ENCODE measurements at places on chromosomes 2 and 18.

GRCh38 chr2:101135412-101136296 is 15.5 kb downstream of the TBC1D8 start:
- DNase-seq, result no peak

GRCh38 chr2:133378386-133378785 is 189.9 kb downstream of the NCKAP5 start:
- no peak for DNase-seq

GRCh38 chr18:25350489-25351251 is 1.3 kb downstream of the ZNF521 start:
- DNase-seq, result no peak

GRCh38 chr2:90077948-90078347 is 1386.5 kb downstream of the RPIA start:
- DNase-seq, result no peak

- no peak for DNase-seq
These were observed 39.2 kb upstream of the DARS1 start for GRCh38 chr2:136024616-136025015.

DNA sequence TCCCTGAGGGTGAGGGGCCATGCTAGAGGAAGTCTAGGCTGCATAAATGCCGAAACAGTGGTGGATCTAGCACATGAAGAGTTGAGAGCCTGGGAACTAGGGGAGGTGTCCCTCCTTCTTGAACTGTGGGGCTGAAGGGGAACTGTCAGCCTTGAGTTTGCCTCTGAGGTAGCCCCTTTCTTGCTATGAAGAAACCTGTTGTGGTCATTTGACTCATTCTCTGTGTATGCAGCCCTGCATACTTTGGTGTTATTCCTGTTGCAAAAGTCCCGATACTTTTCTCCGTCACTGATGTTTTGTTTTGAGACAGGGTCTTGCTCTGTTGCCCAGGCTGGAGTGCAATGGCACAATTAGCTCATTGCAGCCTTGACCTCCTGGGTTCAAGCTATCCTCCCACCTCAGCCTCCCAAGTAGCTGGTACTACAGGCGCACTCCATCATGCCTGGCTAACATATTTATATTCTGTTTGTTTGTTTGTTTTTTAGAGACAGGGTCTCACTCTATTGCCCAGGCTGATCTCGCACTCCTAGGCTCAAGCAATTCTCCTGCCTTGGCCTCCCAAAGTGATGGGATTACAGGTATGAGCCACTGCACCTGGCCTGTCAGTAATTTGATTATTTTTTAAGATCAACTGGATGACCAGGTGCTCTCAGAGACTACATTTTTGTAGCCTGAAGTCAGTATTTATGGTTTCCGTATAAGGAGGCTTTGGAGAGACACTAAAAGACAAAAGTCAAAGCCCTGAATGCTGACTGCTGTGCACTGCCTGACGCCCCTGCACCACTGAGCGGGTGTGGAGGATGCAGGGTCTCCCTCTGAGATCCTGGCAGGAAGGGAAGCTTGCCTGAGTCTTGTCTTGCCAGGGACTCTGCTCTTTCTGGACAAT is 126.0 kb upstream of the MSH6 start:
- DNase-seq, result no peak

- no peak for DNase-seq
These were observed 26.0 kb upstream of the LAPTM4A start for GRCh38 chr2:20077411-20077940.

DNA sequence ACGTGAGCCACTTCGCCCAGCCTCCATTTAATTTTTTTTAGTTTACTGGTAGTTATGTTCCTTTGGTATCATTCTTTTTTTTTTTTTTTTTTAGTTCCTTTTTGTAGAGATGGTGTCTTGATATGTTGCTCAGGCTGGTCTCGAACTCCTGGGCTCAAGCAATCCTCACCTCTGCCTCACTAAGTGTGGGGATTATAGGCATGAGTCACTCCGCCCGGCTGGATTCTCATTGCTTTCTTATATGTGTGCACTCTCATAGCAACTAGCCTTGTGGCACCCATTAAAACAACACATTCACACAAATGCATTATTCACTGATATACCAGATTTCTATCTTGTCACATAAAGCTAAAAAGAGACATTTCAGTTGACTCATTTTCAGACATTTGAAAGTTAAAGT is 4.2 kb downstream of the TTC27 start:
- no peak for DNase-seq

GRCh38 chr18:76972846-76973519 is 150.6 kb downstream of the ZNF236 start:
- DNase-seq, result no peak

- no peak for DNase-seq
These were observed 95.7 kb upstream of the SERTAD2 start for GRCh38 chr2:64749446-64749845.

- no peak for DNase-seq
These were observed 74.4 kb upstream of the SCN7A start for GRCh38 chr2:166568409-166568808.

DNA sequence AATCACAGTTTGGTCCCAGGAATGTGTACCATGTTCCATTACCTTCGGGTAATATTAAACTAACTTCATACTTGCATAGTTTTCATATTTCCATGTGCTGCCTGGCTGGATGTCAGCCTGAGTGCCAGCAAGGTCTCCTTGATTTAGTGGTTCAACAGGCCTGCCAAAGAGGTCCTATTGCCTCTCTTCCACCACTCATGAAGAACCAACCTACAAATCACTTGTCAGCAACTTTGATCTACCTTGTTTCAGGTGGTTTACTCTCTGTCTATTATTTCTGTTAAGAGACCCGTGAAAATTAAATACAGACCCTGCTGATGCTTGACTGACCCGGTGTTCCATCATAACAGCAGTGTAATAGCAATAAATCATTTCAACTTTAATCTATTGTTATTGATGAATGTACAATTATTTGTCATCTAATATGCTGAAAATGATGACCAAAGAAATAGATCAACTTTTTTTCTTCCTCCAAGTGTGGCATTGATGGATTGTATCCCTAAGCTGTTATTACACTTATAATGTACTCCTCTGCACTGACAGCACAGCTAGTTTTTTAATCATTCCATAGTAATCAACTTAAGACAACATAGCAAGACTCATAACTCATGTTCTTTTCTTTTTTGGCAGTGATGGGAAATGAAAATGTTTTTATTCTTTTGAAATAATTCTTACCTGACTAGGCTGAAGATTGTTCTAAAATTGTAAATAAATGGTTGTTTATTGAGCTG is 1220.2 kb upstream of the ACVR2A start:
- no peak for DNase-seq

- no peak for DNase-seq
These were observed 17.1 kb downstream of the HS6ST1 start for GRCh38 chr2:128301501-128301966.

DNA sequence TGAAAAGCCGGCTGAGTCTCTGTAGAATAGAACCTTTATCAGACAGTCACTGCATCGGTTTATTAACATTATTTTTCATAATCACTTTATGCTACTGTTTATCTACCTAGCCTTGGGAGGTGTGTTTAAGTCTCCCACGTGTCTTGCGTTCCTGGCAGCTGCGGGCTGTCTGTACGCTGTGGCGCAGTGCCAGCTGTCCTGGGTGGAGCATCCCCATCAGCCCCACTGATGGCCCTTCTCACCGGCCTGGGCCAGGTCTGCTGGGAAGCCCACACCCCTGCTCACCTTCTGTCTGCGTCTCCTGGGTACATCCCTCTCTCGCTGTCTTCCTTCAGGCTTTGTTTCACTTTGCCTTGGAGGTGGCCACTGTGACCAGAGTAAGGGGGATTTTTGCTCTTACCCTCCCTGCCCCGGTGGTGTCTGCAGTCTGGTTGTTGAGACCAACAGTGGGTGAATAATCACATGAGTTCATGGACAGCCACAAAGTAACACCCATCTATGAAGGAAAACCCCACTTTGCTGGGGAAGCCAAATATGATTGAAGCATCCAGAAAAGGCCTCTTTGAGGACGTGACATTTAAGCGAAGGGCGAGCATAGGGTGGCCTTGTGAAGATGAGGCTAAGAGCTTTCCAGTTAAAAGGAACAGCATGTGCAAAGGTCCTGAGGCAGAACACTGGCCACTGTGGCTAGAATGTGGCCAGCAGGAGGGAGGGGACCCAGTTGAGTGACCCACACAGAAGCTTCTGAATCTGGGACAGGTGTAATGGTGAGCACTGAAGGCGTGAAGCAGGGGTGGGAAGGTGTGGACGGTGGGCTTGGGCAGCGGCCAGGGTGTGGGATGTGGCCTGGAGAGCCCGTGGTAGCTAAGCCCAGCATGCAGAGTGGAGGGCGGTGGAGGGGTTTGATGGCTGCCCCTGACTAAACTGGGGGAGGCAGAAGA is 41.7 kb downstream of the RAMP1 start:
- no peak for DNase-seq

- no peak for DNase-seq
These were observed 120.9 kb upstream of the NFATC1 start for GRCh38 chr18:79274823-79275222.

DNA sequence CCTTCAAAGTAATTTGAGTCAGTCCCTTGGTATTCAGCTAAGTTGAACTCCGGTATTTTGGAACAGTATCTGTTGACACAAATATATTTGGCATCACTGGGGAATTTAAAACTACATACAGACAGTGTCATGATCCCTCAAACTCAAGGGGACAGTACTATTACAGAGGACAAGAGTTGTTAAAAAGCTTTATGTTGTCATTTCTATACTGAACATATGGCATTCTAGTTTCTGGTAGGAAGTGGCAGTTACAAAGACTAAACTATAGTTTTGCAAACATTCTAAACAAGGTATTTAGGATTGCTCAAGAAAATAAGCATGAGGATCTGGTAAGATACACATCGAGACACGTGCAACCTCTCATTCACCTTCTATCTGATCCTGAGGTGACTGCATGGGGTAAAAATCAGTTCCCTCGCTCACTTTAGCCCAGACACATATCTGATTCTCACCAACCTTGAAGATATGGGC is 16.6 kb upstream of the CCNYL1 start:
- no peak for DNase-seq

- no peak for DNase-seq
These were observed 9.0 kb downstream of the DAW1 start for GRCh38 chr2:227880460-227880859.

DNA sequence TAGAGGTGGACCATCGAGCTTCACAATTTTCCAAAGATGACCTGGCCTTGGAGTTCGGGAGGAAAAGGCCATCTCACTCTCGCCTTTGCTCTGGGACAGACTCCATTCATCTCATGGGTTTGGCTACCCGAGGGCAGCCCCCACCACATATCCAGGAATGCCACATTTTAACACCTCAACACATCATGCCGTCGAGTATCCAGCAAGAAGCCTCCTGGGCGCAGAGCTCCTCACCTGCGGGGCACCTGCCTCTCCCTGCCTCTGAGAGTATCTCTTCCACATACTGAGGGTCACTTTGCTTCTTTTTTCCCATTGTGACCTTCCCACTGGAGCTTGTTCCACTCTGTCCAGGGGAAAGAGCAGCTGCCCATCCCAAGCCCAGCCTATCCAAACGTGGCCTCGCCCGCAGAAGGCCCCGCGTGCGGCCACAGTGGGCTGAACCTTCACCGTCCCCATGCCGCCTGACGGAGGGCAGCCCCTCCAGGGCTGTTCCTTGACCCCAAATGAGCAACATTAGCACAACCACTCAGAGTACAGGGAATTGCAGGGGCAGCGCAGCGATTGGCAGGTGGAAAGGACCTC is 5.5 kb upstream of the LIMS2 start:
- DNase-seq, result no peak

DNA sequence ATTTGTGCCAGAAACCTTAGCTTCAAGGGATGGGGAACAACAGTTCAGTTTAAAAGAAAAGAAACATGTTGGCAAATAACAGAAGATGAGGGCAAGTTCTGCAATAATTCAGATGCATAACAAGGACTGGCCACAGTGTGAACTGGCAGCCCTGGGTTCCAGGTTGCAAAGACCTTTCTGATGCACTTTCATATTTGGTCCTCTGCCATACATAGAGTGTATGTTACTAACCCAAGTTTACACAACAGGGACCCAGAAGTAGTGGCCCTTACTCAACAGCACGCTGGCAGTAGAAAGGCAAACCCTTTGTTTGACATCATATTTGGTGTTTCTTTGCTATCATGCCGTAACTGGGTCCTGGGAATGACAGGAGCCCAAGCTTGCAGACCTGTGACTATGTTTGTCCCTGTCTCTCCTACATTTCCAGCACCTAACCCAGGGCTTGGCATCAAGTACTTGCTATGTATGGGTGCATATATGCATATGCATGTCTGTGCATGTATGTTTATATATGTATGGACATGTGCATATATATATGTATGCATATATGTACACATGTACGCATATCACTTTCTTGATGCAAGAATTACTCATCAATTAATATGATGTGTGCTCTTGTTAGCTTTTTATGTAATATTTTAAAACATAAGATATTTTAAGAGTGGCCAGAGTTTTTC is 94.3 kb downstream of the MBP start:
- DNase-seq, result no peak

GRCh38 chr18:30522288-30522929 is 520.1 kb downstream of the DSC3 start:
- DNase-seq, result no peak

DNA sequence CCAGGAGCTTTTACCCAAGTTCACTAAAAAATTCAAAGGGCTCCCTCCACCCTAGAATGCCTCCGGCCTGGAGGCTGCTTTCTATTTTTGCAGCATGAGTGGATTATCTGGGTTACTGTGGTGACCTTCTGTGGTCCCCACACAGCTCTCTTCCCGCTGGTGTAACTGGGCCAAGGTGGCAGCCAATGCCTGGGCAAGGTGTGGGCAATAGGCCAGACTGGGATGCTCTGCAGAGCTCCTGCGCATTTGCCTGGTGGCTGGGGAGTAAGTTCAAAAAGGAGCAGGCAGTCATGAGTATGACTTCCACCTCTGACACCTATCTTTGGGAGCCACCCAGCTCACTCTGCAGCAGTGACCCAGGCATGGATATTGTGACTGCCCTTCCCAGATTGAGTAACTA is 130.5 kb upstream of the SPRED2 start:
- no peak for DNase-seq

DNA sequence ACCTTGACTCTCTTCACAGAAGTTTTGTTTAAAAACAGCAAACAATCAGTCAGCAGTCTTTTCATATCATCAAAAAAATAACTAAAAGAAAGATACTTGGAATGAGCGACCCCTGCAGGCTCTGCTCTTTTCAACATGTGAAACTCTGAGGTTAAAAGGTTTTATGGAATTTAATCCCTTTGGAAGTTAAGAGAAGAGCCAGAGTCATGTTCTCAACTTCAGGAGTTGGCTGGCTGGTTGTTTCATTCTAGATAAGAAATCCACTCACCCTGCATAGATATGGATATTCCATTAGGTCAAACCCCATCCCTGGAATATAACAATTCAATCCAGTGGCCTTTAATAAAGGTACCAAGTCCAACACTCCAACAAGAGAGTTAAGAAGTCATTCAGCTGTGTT is 115.6 kb upstream of the RMDN2 start:
- DNase-seq, result peak; percentile 12
